Liver (tissue), 10 donors: ENCODE measurements at places on chromosomes 3 and 15. TPM values are rescaled to one million over a fixed set of nuclear protein-coding genes. Genes with fewer than 3 reads are reported as not detected.

- H3K27me3 ChIP-seq, result no peaks in the 10 kb centered on the region
- peak within 1 kb of the TSS; percentile 91 for H3K4me3 ChIP-seq
- H3K27ac ChIP-seq, result peak within 1 kb of the TSS; percentile 94
Observed at GRCh38 chr3:122680475-122681283, at the start of gene PARP14. Gene PARP14, plus strand, starts transcription at chr3:122680839. Its CDS starts 45 bp downstream, at chr3:122680884.

- no peaks in the 10 kb centered on the region for H3K27me3 ChIP-seq
- no peak overlapping the region for H3K27ac ChIP-seq
- no peaks in the 10 kb centered on the region for H3K36me3 ChIP-seq
- no peak overlapping the region for H3K4me3 ChIP-seq
Observed at GRCh38 chr15:72515591-72516389, 41.7 kb downstream of the ARIH1 start.

- DNase-seq, result no peak
- no peaks in the 10 kb centered on the region for H3K36me3 ChIP-seq
- H3K4me1 ChIP-seq, result no peaks in the 10 kb centered on the region
Observed at GRCh38 chr3:149589332-149589731, 68.5 kb downstream of the WWTR1 start.

Gene DNASE1L3
- total RNA-seq, result 162 TPM

DNA sequence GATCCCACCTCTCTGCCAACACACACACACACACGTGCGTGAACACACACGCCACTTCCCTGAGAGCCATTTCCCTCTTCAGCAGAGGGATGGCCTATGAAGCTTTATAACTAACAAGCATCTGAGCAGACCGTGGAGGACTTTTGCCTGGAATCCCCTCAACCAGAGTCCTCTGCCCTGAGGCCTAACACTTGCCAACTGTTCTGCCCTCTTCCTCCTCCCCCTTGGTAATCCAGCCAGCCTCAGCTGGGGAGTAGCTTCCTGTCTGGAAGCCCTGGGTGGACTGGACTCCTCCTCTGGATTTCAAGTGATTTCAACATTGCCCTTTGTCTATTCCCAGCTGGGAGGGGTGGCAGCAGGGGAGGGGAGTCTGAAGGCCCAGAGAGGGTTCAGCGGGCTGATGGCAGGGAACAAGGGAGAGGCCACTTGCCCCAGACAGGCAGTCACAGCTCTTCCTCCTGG, 68.4 kb upstream of the HACD2 start:
- peaks cover 32% of the 10 kb centered on the region for H3K36me3 ChIP-seq
- peak; percentile 53 for DNase-seq
- H3K4me1 ChIP-seq, result peaks cover 19% of the 10 kb centered on the region
- H3K27me3 ChIP-seq, result no peaks in the 10 kb centered on the region
- H3K4me3 ChIP-seq, result no peak overlapping the region
- peak overlapping the region; percentile 54 for H3K27ac ChIP-seq

GRCh38 chr15:39599871-39600270, 19.0 kb downstream of the THBS1 start:
- DNase-seq, result no peak
- H3K27ac ChIP-seq, result no peak overlapping the region
- no peaks in the 10 kb centered on the region for H3K4me1 ChIP-seq
- no peak overlapping the region for H3K4me3 ChIP-seq

DNA sequence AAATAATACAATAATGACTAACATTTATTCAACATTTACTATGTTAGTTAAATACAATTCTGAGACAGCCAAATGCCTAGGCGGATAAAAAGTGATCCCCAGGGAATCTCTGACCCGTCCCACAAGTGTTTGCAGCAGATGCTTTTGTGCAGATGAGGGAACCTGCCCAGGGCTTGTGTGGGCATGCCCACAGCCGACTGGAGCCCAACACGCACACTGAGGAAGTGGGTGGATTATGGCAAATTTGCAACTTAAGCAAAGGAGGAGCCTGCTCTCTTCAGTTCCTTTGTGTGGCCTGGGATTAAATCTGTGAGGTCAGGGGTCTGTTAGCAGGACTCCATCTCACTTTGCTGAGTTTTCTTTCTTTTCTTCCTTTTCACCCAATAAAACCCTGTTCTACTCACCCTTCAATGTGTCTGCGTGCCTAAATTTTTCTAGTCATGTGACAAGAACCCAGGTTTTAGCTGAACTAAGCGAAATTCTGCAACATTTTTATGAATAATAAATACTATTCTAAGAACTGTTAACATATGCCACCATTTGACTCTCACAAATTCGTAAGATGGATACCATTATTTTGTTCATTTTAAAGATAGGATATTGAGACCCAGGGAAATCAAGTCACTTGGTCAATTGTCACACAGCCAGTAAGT, 13.9 kb upstream of the RTP1 start:
- no peaks in the 10 kb centered on the region for H3K36me3 ChIP-seq
- no peak for DNase-seq
- no peaks in the 10 kb centered on the region for H3K4me1 ChIP-seq
- no peaks in the 10 kb centered on the region for H3K27me3 ChIP-seq

Gene SKOR1
- 0.17 TPM for total RNA-seq

Gene VWA5B2
- total RNA-seq, result 0.14 TPM

DNA sequence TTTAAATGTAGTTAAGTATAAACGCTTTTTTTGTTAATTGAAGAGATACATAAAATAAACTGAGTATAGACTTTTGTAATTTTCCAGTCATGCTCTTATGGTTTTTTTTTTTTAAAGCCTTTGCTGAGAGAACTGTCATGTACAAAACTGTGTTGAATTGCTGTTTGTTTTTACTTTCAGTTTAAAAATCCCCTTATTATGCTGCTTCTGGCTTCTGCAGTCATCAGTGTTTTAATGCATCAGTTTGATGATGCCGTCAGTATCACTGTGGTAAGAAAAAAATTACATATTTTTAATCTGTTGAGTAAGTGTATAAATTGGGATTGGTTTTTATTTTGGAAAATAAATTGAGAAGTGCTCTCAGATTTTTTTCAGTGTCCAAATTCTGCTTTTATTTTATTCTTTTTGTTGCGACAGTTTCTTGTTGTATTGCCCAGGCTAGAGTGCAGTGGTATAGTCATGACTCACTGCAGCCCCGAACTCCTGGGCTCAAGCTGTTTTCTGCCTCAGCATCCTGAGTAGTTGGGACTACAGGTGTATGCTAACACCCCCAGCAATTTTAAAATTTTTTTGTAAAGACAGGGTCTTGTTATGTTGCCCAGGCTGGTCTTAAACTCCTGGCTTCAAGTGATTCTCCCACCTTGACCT, 40.7 kb downstream of the ATP2C1 start:
- no peaks in the 10 kb centered on the region for H3K4me1 ChIP-seq
- DNase-seq, result no peak

Gene LTF
- total RNA-seq, result 14.7 TPM

Gene STX19
- total RNA-seq, result not detected

- no peaks in the 10 kb centered on the region for H3K4me1 ChIP-seq
- H3K27ac ChIP-seq, result no peak overlapping the region
- H3K4me3 ChIP-seq, result no peak overlapping the region
- H3K36me3 ChIP-seq, result peaks cover 20% of the 10 kb centered on the region
- DNase-seq, result no peak
Observed at GRCh38 chr15:57263520-57263919, 112.8 kb upstream of the CGNL1 start.

Gene ALS2CL
- 0.51 TPM for total RNA-seq

- H3K27me3 ChIP-seq, result no peaks in the 10 kb centered on the region
- H3K4me3 ChIP-seq, result no peak overlapping the region
- no peaks in the 10 kb centered on the region for H3K4me1 ChIP-seq
- no peak for DNase-seq
- H3K27ac ChIP-seq, result no peak overlapping the region
- H3K36me3 ChIP-seq, result no peaks in the 10 kb centered on the region
Observed at GRCh38 chr15:61784734-61785133, 275.5 kb downstream of the VPS13C start.

DNA sequence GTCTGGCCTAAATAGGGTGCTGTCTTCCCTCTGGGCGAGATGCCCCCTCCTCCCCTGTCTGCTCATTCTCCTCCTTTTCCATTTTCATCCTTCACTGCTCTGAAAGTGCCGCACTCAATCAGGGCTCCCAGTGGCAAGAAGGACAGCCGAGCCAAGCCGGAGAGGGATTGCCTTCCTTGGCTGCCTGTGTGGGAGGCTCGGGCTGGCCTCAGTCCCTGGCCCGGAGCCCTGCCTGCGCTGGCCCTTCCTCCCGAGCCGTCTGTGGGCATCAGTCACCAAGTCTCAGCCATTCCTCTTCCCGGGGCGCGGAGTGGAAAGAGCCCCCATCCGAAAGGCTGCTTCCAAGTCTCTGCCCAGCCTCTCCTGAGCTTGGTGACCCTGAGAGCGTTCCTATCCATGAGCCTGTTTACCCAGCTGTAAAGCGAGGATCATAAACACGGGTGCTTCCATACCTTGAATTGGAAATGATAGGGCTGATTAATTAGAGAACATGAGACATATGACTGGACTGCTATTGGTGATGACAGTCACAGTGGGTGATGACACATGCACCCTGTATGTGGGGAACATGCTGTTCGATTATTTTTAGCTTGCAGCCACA, 59.1 kb upstream of the TLE3 start:
- H3K4me3 ChIP-seq, result no peak overlapping the region
- no peaks in the 10 kb centered on the region for H3K36me3 ChIP-seq
- H3K27ac ChIP-seq, result no peak overlapping the region

GRCh38 chr3:61571516-61572336, 10.4 kb downstream of the PTPRG start:
- H3K27me3 ChIP-seq, result no peaks in the 10 kb centered on the region
- H3K36me3 ChIP-seq, result no peaks in the 10 kb centered on the region
- no peak overlapping the region for H3K27ac ChIP-seq
- no peak for DNase-seq
- H3K4me1 ChIP-seq, result no peaks in the 10 kb centered on the region
- H3K4me3 ChIP-seq, result no peak overlapping the region

Gene A4GNT
- 0.42 TPM for total RNA-seq

Gene VEPH1
- 0.65 TPM for total RNA-seq

DNA sequence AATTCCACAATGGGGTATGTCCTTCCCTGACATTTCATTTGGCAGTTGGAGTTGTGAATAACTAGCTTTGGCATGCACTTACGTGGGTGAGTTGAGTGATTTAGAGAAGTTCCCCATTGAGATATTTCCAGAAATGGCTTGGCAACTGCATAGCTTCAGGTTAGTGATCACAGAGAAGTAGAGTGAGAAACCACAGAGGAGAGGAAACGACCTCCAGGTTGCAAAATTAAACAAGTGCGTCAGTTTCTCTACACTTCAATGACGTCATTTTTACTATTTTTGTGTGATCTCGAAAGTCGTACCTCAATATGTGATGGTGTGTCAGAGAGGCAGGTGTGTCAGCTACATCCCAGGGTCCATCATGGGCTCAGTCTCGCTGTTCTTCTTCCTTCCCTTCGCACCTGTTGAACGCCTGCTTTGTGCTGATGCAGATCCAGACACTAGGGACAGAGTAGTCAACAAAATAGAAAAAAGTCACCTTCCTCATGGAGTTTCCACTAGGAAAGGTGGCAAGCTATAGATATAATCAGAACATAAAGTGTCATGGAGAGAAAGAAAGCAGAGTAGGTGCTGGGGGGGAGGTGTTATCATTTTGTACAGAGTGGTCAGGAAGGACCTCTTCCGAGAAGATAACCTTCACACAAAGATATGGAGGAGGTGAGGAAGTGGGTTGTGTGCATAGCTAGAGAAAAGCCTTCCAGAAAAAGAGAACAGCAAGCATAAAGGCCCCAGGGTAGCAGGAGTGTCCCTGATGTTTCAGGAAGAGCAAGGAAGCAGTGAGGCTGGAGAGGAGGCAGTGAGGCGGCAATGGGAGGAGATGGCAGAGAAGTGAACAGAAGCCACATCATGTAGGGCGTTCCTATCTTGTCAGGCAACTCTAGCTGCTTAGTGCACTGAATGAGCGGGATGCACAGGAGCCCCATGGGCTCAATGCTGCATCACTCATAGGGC, 75.6 kb downstream of the MCTP2 start:
- H3K27me3 ChIP-seq, result no peaks in the 10 kb centered on the region
- H3K36me3 ChIP-seq, result no peaks in the 10 kb centered on the region
- H3K4me3 ChIP-seq, result no peak overlapping the region
- no peak for DNase-seq
- no peaks in the 10 kb centered on the region for H3K4me1 ChIP-seq

Gene PIGZ
- 1.7 TPM for total RNA-seq

DNA sequence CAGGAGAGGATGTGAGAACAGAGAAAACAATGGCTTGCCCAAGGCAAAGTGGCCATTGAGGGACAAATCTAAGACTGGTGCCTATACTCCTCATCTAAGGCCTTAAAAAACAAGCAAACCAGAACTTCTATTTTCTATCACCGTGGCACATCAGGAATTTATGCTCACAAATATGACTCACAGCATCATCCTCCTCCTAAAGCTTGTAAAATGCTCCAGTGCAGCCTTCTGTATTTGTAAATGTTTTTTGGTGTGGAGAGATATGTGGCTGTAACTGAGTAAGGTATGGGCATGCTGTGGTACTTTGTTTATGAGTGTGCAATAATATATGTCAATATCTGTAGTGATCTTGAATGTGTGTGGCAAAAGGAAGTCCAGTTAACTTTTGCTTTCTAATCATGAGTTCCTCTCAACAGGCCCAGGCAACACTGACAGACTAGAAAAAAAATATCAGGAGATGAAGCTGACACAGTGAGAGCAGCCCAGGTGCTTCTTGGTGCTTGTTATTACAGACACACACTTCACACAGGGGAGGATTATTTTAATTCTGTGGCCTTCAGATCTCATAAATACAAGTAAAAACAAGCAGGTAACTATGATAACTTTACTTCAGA, 60.3 kb downstream of the CTNNB1 start:
- no peak for DNase-seq
- peaks cover 5% of the 10 kb centered on the region for H3K4me1 ChIP-seq
- no peak overlapping the region for H3K27ac ChIP-seq
- H3K36me3 ChIP-seq, result no peaks in the 10 kb centered on the region
- no peak overlapping the region for H3K4me3 ChIP-seq
- no peaks in the 10 kb centered on the region for H3K27me3 ChIP-seq

DNA sequence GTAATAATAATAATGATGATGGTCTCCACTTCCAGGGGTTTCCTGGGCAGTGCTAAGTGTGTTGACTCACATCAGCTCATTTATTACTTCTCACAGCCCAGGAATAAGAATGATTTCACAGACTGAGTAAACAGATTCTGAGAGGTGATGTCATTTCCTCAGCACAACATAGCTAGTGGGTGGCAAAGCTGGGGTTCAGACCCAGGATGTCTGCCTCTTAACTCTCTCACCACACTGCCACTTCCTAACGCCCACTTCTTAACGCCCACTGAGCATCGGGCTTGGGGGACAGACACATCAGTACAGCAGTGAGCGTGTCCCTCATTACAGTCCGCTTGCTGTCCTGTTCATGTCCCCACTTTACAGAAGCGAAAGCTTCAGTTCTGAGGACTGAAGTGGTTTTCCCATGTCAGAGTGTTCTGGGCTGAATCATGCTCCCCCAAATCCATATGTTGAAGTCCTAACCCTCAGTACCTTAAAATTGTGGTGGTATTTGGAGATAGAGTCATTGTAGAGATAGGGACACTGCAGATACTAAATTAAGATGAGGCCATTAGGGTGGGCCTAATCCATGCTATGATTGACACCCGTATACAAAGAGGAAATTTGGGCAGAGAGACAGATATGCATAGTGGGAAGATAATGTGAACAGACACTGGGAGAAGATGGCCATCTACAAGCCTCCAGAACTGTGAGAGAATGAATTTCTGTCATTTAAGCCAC, 68.0 kb downstream of the ATP2B2 start:
- no peak overlapping the region for H3K4me3 ChIP-seq
- H3K27me3 ChIP-seq, result no peaks in the 10 kb centered on the region
- peaks cover 13% of the 10 kb centered on the region for H3K4me1 ChIP-seq
- DNase-seq, result no peak
